ENCODE measurements at places on chromosomes 2 and 18.

- DNase-seq = no peak
Observed at GRCh38 chr2:30267161-30267975, 36.0 kb downstream of the LBH start.

GRCh38 chr2:11385847-11386246 is 41.4 kb upstream of the ROCK2 start:
- DNase-seq = no peak

GRCh38 chr2:68155618-68156017 is 2.1 kb upstream of the PNO1 start:
- DNase-seq = no peak

DNA sequence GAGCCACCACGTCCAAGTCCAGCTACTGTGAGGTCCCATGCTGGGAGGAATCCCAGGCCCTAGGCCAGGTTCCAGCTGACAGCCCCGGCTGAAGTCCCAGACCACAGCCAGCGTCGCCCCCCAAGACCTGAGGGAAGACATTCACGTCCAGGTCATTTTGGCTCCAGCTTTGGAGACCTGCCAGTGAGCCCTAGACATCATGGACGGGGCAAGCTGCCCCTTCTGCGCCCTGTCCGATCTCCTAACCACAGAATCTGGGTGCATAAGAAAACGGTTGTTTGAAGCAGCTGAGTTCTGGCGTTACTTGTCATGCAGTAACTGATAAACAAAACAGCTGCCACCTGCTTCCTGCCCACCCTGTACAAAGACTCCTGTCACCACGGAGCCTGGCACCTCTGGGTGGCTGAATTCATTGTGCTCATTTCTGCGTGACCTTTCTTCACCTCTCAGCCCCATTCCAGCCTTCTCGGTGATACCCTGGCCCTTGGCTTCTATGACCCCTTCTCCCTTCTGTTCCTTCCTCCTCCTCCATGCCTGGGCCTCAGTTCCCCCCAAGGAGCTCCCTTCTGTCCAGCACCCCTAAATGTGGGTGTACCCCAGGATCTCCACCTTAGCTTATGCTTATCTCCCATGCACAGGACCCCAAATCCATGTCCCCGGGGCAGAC is 72.6 kb upstream of the SMAD7 start:
- no peak for DNase-seq

DNA sequence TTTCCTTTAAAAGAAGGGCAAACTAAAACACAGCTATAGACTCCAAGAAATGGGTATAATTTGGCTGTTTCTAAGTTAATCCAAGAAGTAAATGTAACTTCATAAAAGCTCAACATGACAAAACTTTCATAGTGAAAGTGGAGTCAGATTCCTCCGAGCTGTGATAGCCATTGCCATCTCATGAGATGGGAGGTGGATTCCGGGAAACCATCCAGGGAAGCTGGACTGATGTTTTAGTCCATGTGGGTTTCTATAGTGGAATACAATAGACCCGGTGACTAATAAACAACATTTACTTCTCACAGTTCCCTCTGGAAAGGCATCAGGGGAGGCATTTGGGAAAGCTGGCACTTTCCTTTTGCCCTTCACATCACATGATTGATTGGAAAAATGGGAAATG is 10.0 kb upstream of the LAPTM4A start:
- DNase-seq = no peak
